ENCODE measurements at places on chromosomes 7 and 10.

GRCh38 chr7:16839646-16840045 is 34.8 kb upstream of the AGR2 start:
- no peak for DNase-seq

DNA sequence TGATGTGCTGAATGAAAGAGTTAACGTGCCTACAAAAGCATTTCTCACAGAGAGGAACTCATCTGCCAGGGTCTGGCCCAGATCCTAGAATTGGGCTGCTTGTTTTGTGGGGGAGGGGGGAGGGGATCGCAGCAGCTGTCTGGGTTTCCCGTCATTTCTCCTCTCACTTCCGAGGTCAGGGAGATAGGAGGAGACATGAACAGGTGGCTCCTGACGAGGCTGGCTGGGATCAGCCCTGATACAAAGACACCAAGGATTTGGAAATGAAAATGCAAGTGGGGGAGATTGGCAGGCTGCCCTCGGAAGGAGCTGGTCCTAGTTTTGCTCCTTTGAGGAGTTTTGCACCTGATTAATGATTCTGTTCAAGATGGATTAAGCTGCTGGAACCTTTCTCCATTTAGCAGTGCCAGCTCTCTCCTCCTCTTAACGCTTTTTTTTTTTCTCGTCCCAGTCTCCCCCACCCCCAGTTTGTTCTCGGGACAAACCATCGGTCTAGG is 86.8 kb upstream of the KMT2C start:
- no peak for DNase-seq

DNA sequence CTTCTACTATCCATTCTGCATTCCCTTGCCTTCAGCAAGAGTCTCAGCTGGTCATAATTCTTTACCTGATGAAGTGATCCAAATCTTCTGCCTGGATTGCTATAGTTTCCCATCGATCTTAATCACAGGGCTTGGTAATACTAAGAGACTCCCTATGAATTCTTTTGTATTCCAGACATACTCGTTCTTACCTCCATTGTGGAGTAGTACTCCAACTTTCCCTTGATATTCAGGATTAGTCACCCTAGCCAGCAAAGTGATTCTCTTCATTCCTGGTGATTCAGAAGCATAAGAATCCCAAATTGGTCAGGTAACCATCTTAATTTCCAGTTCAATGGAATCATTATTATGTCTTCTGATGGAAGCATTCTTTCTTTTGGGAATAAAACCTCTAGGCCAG is 96.7 kb downstream of the TWIST1 start:
- DNase-seq = no peak

DNA sequence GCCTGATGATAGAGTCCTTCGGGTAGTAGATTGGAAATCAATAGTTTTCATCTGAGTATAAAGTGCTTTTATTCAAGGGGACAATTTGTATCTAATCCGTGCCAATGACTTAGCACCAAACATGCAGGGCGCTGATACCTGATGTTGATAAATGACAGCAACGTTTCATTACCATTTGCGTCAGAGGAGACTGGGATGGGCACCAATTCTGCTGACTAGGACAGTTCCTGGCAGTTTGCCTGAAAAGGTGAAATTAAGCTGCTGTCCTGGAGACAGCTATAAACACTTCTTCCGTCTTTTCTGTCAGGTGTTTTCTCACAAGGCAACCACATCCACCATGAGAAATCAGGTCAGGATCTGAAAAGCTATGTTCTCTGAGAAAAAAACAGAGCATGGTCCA is 1136.4 kb downstream of the TYW1 start:
- no peak for DNase-seq

DNA sequence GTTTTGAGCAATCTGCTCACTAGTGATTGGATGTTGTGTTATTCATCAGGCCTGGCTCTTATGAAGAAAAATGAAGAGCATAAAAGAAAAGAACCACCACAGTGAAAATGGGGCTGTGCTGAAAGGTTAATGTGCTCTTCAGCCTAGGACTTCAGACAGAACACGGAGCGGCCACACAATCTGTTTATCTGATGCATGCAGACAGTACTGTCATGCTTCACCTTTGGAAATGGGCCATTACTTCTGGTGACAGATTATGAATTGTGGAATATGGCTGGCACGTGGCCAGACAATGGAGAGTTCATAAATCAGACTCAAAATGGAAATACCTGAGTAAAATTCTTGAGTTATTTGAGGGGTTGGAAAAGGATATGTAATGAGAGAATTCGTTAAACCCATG is 86.0 kb upstream of the NOBOX start:
- DNase-seq = no peak

- no peak for DNase-seq
Measured at GRCh38 chr7:135862586-135863340, 114.2 kb upstream of the FAM180A start.

DNA sequence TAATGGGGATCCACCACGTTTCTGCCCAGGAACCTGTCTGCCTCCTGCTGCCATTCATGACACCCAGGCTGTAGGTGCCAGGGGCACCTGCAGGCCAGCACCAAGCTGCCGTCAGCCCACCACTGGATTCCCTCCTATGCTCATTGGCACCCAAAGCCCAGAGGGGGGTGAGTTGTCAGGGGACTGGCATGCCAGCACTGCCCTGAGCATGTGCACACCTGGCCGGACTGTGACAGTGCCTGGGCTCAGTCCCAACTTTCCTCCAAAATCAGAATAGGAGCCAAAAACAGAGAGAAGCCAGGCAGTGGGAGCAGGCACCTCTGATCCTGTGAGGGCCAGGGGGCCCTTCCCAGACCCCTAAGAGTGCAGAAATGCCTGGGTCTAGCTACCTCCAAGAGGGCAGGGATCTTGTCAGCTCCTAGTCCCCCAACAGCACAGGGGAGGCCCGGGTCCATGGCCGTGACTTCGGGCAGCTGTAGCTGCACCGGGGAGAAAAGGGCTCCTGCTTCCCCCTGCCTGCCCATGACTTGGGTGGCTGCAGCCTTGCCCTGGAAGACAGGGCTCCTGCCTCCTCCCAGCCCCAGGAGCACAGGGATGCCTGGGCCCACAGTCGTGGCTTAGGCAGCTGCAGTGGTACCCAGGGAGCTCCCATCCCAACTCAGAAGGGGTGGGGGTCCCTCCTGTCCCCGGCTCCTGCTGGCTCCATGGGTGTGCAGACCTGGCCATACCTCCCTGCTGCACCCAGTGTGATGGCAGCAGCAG is 249.8 kb upstream of the DKK1 start:
- DNase-seq = no peak

- DNase-seq = peak; percentile 74
Measured at GRCh38 chr7:101390901-101391301, 28.2 kb downstream of the COL26A1 start.

- no peak for DNase-seq
Measured at GRCh38 chr10:111137587-111137986, 60.8 kb downstream of the ADRA2A start.

- DNase-seq = no peak
Measured at GRCh38 chr10:101415884-101416283, 61.9 kb downstream of the BTRC start.

- no peak for DNase-seq
Measured at GRCh38 chr10:93369588-93370164, 112.5 kb downstream of the MYOF start.

- DNase-seq = no peak
Measured at GRCh38 chr7:92697012-92697411, 106.8 kb upstream of the FAM133B start.

GRCh38 chr10:91528768-91529167 is 104.1 kb downstream of the PPP1R3C start:
- no peak for DNase-seq

DNA sequence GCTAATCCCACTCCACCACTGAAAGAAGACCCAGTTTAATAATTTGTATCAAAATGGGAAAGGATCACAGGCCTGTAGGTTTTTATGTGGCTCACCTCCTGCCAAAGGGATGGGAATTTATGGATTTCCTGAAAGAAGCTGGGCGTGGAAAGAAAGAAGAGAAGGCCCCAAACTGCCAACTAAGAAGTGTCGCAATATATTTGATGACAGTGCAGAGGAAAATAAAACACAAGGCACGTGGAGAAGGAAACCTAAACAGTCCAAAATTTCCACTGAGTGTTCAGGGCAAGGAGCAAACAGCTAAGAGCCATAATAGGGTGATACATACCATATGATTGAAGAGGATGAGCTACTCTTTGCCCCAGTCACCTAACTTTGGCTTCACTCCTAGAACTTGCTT is 667.2 kb downstream of the GATA3 start:
- DNase-seq = no peak

- DNase-seq = no peak
Measured at GRCh38 chr7:138880881-138881578, 83.0 kb upstream of the ATP6V0A4 start.

DNA sequence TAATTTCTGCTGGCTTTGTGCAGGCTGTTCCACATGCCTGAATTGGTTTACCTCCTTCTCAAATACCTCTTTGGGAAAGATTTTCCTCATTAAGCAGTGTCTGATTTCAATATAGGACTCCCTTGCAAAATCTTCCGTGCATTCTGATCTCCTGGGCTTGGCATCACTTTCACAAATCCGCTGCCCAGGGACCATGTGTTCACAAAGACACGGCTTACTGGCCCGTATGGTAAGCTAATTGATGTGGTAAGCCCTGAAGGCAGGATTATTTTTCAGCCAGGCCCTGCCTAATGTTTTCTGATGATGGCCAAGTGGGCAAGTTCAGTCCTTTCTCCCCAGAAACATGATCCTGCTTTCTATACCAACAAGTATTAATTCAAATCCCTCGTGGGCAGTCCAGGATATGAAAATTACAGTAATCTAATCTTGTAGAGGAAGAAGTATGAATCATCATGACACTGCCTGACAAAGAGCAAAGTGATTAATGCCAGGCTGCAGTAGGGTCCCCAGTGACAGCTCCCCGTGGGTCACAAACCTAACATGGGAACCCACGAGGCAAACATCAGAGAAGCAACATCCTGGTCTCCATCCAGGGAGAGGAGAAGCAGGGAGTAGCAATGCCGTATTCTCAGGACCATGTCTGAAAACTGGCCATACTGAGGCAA is 11.6 kb upstream of the SVIL start:
- no peak for DNase-seq

DNA sequence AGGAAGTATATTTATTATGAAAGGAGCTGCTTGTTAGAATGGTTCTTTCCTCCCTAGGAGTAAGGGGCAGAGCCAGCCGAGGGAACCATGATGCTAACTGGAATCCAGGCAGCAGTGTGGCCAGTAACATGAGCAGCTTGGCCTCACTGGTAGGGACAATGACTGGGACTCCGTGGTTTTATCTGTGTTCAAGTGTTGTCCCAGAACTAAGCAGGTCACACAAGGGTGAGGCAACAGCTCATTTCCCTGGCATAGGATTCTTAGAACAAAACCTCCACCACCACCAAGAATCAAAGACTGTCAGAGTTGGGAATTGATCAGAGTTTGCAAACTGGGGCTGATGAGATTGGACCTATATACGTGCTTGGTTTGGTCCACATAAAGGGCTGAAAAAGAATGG is 138.9 kb upstream of the COBL start:
- DNase-seq = no peak

GRCh38 chr7:40757109-40757508 is 622.3 kb downstream of the SUGCT start:
- no peak for DNase-seq

DNA sequence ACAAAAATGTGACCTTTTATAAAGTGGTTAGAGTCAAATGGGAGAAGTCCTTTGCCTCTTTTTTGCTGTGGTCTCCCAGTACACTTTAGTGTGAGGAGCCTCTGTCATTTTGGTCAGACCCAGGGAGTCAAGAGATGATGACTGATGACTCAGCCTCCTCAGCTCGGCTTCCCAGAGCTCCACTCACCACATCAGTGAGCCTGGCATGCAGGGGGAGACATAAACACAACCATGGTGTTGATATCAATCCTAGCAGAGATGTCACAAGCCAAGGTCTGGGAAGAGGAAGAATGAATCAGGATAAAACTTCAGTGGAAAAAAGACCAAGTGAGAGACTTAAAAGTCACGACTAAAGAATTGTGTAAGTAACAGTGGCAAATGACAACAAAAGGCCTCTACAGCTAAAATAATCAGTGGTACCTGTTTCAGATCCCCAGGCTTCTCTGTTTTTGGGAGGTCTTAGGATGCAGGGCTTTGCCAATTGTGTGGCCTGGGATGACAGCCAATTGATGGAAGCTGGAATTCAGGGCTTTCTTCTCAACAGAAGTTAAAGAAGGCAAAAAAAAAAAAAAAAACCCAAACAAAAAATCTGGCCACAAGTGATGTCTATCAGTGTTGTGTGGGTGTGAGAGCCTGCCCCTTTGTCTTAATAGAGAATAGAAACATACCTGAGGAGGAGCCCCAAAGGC is 50.2 kb downstream of the TFAM start:
- DNase-seq = no peak

GRCh38 chr7:50868426-50869100 is 85.9 kb upstream of the GRB10 start:
- DNase-seq = no peak

DNA sequence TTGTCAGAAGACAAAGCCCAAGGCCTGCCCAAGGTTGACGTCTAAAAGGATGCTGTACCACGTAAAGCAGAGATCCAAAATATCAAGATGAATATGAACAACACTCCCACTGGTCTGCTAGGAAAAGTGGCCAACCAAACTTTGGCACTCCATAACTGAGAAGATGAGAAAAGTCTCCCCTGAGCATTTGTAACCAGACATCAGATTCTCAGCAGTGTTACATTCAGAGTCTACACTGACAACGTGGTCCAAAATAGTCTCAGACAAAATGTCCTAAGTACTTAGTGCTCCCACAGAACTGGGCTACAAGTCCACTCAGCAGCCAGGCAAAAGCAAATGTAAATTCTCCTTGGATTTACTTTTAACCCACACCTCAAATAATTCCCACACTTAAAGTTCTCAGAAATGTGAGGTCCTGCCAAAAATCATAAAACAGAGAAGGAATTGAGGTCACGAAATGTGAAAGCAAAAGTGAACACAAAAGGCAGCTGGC is 185.1 kb upstream of the NOBOX start:
- no peak for DNase-seq

DNA sequence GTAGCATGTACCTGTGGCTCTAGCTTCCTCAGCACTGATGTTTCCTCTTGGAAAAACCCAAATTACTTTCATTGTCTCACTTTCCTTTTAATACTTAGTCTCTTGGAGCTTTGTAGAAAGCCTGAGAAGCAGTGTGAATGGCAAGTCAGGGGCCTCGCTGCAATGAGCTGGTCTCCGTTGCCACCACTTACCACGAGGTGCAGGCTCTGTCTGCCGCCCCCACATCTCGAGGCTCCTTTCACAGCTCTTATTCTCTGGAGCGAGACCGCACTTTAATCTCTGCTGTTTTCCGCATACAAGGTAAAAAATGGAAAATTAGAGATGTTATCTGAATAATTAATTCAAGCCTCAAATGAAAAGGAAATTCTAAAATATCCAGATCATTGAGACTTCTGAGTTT is 186.2 kb downstream of the HECW1 start:
- no peak for DNase-seq
